ENCODE measurements at places on chromosomes 12 and 14.

- no peak for DNase-seq
Observed at GRCh38 chr12:68469113-68469512, 137.0 kb upstream of the MDM1 start.

DNA sequence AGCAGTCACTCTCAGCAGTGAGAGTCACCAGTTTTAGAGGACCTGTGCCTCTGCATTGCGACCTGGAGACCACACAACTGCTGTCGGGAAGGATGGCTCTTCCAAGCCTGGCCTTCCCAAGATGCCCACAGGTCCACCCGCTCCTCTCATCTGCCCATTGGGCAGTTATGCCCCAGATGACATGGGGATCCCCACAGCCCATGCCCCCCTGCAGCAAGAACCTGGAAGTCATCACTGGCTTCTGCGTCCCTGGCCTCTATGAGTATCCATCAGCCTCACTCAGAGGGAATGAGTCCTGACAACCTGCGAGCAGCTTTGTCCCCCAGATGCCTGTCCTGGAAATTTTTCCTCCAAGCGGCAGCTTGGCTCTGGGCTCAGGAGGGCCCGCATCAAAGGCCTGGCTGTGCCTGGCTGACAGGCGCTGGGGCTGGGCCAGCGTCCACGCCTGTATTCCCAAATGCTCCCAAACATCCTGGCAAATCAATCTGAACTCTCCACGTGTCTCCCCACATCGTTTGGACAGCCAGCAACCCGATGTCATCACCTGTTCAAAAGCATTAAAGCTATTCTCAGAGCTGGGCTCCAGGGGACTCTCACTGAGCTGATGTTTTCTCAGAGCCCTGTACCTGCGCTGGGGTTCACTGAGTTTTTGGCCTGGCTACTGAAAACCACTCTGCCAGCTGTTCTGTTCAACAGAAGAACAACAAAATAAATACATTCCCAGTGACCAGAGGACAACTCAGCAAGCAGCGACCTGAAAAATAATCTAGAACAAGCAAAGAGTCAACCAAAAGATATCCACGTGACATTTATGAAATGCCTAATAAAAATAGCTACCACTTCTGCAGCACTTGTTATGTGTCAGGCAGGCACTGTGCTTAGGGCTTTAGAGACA is 57.8 kb downstream of the CLMN start:
- DNase-seq: peak; percentile 63

DNA sequence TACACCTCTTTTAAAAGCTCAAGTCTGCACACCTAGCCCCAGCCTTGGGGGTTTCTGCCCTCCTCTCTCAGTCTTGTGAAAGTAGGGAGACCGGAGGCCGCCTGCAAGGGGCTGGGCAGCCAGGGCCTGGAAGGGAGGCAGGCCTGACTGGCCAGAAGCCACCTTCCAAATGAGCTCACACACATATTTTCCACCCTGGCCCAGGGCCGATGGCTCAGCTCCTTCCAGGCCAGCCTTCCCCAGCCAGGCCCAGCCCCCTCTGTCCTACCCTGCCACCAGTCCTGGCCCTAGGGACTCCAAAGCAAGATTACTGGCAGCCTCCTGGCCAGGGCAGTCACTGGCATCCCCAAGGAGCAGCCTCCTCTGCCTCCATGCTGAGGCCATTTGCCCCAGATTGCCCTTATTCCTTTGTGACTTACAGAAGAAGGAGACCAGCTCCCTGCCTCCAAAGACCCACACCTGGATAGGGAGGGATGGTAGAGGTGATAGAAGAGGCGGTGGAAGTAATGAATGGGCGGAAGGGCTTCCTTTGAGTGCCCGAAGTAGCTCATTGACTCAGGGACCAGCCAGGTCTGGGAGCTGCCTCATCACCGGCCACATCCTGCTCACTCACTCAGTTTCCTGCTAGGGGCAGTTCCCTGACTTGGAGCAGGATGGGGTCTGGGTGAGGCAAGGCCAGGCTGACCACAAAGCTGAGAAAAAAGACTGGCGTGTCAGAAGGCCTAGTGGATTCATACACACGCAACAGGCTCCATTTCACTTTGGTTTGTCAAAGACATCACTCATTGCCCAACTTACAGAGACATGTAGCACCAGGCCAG is 14.8 kb downstream of the MMP14 start:
- DNase-seq: peak; percentile 95

DNA sequence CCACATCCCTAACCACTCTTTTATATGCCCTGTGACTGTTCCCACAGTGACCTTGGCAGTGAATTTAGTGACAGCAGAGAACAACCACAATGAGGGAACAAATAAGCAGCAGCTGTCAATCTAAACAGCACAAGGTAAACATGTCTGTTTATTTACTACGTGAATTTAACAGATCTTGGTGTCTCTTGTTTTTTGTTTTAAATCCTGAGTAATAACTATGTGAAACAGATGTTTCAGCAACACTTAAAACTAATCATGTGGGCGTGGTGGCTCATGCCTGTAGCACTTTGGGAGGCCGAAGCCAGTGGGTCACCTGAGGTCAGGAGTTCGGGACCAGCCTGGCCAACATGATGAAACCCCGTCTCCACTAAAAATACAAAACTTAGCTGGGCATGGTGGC is 17.0 kb upstream of the CFAP54 start:
- DNase-seq: no peak

DNA sequence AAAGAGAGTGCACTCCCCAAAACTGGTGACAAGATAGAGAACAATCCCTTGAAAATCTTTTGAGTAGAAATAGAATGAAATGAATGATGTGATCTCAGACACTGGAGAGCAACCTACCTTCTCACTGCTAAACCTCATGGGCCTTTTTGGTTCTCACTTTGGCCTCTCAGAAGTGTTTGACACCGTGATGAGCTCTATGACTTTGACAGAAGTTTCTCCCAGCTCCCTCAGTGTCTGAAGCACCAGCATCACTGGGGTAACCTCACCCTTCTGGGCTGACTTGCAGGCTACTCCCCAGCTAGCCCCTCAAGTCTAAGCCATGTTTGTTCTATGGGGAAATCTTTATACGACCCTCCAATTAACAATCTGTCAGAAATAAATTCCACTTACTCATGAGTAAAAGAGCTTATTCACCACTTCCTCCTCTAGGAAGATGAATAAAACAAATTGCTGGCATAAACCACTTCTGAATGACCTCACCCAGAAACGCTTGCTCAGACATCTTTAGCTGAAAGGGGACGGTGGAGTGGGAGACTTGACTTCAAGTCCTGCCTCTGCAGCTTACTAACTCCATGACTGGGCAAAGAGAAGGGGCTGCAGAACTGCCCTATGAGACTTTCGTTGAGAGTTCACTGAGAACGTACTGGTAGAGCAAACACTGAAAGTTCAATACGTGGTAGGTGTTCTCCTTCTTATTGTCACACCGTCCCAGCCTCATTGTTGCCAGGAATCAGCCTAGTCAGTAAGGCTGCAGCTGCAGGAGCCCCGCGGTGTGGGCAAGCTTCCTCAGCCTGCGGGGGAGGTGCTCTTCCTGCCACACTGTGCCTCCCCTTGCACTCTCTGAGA is 46.5 kb downstream of the ST8SIA1 start:
- DNase-seq: no peak

GRCh38 chr14:23984891-23985602 is 3.7 kb upstream of the DHRS4L2 start:
- no peak for DNase-seq

DNA sequence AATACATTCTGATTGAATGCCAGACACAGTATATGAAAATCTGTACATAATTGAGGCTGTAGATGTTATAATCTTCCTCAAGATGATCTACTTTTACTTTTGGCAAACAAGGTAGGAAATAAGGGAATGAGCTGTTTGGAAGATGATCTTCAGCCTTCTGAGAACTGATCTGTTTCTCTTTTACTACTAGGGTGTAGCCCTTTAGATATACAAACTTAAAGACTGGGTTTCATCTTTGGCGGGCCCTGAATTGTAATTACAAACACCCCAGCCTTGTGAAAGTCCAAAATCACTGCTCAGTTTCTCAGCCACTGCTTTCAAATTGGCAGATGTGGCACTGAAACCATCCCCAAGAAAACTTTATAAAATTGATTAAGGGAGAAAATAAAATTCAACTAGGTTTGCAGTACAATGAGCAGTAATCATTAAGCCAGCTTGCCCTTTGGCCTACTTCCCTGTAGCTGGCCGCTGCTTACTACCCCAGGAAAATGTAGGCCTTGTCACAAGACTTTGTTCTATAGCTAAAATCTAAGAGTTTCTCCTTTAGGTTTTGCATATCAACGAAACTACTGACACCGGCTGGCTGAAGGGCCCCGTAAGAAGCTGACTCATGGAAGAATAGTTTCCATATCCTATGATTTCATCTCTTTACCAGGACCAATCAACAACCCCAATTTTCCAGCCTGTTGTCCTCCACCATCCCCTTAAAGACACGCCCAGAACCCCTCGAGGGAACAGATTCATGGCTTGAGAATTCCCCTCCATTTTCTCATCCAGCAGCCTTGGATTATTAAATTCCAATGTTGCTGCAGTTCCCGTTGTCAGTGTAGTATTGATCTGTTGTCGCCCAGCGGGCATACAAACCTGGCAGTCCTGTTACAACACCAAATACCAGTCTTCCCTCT is 210.8 kb downstream of the PCNX1 start:
- no peak for DNase-seq

GRCh38 chr14:73695997-73696396 is 18.2 kb downstream of the PNMA1 start:
- DNase-seq: no peak

GRCh38 chr14:95095996-95096395 is 61.3 kb downstream of the DICER1 start:
- DNase-seq: no peak

GRCh38 chr12:42589465-42590329 is at the start of gene PRICKLE1:
Gene PRICKLE1 (minus strand): TSS chr12:42589746. CDS start chr12:42472516, 117,230 bp downstream.
- peak; percentile 84 for DNase-seq

GRCh38 chr14:77007975-77008421 is 20.5 kb downstream of the IRF2BPL start:
- no peak for DNase-seq

- DNase-seq: no peak
Observed at GRCh38 chr14:50064993-50065392, 51.4 kb downstream of the VCPKMT start.

Measured in right cardiac atrium (tissue), 5 donors.